CD8-positive, alpha-beta memory T cell (primary cell): ENCODE measurements at places on chromosomes 12 and 14. TPM values are rescaled to one million over a fixed set of nuclear protein-coding genes. Genes with fewer than 3 reads are reported as not detected.

CYP46A1 gene
- total RNA-seq, result 0.07 TPM

SMIM41 gene
- total RNA-seq, result not detected

TSHR gene
- not detected for total RNA-seq

GRIP1 gene
- 1.5 TPM for total RNA-seq

PTCSC3 gene
- total RNA-seq, result not detected

RPL10L gene
- total RNA-seq, result not detected
